ENCODE measurements at places on chromosomes 1 and 21.

- no peaks in the 10 kb centered on the region for H3K27me3 ChIP-seq
- H3K4me3 ChIP-seq = no peak overlapping the region
- H3K4me1 ChIP-seq = no peaks in the 10 kb centered on the region
- H3K36me3 ChIP-seq = no peaks in the 10 kb centered on the region
- H3K27ac ChIP-seq = no peak overlapping the region
These were observed 146.7 kb downstream of the KCNT2 start for GRCh38 chr1:196461521-196461920.

DNA sequence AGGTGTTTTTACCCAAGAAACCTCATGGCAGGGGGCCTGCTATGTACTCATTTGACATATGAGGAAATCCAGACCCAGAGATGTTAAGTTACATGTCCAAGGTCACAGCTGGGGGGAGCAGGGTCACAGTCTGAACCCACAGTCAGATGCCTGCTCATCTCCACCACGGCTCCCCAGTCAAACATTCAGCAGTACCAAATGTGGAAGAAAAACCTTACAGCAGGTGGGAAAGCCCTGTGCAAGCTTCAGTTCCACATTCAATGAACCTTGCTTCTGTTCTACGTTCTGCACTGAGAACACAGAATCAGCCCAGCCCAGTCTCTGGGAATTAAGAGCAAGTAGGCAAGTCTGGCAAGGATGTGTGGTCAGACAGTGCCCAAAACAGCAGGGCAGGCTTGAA lies 35.2 kb downstream of the LRP8 start:
- H3K4me3 ChIP-seq = no peak overlapping the region
- peaks cover 11% of the 10 kb centered on the region for H3K4me1 ChIP-seq

- no peak overlapping the region for H3K4me3 ChIP-seq
- no peak overlapping the region for H3K27ac ChIP-seq
- no peaks in the 10 kb centered on the region for H3K27me3 ChIP-seq
- H3K36me3 ChIP-seq = no peaks in the 10 kb centered on the region
These were observed 40.0 kb downstream of the FCRL5 start for GRCh38 chr1:157512036-157512969.

DNA sequence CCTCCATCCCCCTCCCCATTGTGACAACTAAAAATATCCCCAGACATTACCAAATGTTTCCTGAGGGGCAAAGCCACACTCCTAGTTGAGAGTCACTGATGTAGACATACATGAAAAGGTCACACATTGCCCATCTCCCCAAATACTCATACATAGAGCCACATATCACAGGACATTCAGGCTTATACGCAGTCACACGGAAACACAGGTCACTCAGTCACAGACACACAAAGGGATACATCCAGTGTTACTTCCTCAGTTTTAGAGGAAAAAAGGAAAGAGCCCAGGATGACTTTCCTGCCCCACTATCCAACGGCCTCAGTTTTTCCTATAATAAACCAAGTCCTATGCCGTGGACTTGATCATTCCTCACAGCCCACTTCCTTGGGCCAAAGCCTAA lies 1.9 kb downstream of the SLC39A1 start:
- DNase-seq = no peak
- peak overlapping the region; percentile 97 for H3K27ac ChIP-seq
- no peak overlapping the region for H3K4me3 ChIP-seq

DNA sequence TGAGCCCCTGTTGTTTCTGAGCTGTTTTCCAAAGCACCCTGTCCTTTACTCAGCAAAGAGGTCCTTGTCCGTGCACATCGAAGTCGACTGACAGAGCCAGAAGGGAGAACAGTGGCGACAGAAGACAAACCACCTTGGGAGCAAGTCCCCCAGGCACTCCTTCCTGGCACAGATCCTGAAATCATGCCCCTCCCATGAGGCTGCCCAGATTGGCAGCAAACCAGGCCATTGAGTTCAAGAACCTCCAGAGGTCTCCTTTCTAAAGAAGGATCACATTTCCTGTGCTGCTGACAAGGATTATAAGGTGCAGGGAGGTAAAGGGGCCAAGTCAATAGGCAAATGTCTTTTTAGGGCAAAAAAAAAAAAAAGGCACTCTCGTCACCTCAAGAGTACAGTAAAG lies 84.7 kb upstream of the HIVEP3 start:
- H3K4me1 ChIP-seq = no peaks in the 10 kb centered on the region
- no peak overlapping the region for H3K4me3 ChIP-seq
- no peaks in the 10 kb centered on the region for H3K36me3 ChIP-seq

GRCh38 chr1:73943270-73943669 lies 254.7 kb downstream of the LRRIQ3 start:
- no peak overlapping the region for H3K4me3 ChIP-seq
- no peaks in the 10 kb centered on the region for H3K36me3 ChIP-seq
- no peak for DNase-seq
- H3K4me1 ChIP-seq = no peaks in the 10 kb centered on the region

GRCh38 chr1:41765152-41765551 lies 153.6 kb downstream of the HIVEP3 start:
- no peak overlapping the region for H3K27ac ChIP-seq
- H3K4me1 ChIP-seq = peaks cover 61% of the 10 kb centered on the region
- no peak for DNase-seq
- H3K27me3 ChIP-seq = no peaks in the 10 kb centered on the region
- no peaks in the 10 kb centered on the region for H3K36me3 ChIP-seq

Data from left lung (tissue), 14 donors.